ENCODE measurements at places on chromosomes 12 and 14.

DNA sequence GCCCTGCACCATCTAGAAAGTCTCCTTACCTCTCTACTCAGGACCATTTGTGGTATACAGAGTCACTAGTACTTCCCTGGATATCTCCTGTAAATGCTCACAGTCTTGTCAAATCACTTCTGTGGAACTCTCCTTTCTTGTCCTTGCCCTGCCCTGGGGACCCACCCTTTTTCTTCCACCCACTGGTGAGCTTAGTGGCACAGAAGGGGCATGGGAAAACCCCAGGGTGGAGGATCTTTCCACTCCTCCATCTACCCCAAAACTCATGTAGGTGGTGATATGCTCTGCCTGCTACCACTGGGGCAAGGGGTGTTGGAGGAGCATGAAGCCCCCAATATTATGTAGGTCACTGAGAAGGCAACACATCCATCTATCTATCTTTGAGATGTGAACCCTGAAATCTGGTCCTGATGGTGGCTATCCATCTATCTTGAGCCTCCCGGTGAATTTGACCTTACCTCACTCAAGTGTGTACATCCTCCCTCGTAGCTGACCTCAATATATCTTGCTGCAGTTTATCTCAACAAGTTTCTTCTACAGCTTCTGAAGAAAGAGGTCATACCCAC, 943 bp downstream of the TESPA1 start:
- no peak for DNase-seq

DNA sequence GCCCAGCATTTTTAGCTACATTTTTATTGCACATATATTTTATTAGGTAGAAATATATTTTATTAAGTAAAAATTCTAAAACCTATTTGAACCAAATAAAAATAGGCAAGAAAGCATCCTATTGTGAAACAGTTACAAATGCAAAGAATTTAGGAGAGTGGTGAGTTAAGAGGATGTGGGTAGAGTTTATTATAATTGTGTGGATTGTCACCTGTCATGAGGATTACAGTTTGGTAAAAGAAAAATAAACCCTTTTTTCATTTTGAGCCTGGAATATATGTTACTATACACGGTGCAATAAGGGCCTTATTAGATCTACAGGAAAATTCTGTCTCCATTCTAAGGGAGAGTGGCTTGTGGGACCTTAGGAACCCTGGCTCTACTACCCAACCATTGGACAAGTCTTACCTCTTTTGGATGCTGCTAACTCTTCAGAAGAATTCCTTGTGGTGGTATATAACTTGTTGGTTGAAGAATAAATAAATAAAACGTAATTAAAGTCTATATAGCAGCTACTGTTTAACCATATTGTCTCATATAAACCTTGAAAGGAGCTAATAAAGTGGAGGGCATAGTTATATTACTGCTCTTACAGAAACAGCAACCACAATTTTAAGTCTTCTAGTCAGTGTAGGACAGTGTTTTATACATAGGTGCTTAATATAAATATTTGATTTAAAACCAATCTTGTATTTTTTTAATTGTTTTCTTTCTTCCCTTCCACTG, 67.8 kb downstream of the FGD4 start:
- DNase-seq: no peak

GRCh38 chr14:92384461-92385133, 61.6 kb downstream of the SLC24A4 start:
- DNase-seq: no peak

GRCh38 chr14:105646175-105646574, 119.8 kb downstream of the TMEM121 start:
- no peak for DNase-seq

GRCh38 chr14:24887623-24888304, 162.2 kb downstream of the STXBP6 start:
- DNase-seq: no peak

- DNase-seq: no peak
These were observed 6.1 kb downstream of the C12orf76 start for GRCh38 chr12:110042264-110042663.

DNA sequence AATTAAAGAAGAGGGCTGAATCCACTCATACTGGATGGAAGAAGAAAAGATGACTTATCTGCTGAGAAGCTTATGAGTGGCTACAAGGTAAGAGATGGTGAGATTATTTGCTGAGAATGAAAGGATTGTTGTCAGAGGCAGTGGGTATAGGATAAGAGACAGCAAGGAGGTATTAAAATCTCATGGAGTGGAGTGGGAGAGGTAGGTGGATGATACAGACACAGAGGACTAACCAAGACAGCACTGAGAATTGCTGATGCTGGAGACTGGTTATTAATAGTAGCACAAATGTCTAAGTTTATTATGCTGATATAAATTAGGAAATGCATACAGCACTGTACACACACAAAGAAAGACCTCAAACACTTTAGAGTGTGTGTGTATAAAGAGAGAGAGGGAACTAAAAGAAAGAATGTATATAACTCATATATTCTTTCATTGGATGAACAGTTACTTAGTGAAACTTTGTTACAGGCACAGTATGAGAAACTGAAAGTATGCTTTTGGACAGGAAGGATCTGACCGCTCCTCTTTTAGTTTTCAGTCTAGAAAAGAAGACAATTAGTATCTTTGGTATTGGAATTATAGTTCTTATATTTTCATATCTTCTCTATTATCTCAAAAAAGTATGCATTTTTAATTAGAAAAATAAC, 543.1 kb downstream of the LRFN5 start:
- no peak for DNase-seq

DNA sequence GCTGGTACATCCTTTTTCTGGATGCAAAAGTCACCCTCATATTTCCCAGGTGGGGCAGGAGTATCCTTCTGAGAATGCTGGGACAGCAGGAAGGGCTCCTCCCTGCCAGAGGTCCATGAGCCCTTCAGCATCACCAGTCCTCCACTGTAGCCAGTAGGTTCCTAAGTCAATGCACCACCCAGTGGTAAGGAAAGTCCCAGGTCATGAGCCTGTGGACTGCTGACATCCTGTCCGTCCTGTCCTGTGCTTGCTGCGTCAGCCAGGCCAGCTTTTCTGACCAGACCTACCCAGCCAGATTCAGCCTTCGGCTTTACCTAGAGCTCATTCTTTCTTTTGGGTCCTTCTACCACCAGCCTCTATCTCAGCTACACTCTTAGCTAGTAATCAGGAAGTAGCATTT, 23.0 kb upstream of the ACTN1 start:
- no peak for DNase-seq

DNA sequence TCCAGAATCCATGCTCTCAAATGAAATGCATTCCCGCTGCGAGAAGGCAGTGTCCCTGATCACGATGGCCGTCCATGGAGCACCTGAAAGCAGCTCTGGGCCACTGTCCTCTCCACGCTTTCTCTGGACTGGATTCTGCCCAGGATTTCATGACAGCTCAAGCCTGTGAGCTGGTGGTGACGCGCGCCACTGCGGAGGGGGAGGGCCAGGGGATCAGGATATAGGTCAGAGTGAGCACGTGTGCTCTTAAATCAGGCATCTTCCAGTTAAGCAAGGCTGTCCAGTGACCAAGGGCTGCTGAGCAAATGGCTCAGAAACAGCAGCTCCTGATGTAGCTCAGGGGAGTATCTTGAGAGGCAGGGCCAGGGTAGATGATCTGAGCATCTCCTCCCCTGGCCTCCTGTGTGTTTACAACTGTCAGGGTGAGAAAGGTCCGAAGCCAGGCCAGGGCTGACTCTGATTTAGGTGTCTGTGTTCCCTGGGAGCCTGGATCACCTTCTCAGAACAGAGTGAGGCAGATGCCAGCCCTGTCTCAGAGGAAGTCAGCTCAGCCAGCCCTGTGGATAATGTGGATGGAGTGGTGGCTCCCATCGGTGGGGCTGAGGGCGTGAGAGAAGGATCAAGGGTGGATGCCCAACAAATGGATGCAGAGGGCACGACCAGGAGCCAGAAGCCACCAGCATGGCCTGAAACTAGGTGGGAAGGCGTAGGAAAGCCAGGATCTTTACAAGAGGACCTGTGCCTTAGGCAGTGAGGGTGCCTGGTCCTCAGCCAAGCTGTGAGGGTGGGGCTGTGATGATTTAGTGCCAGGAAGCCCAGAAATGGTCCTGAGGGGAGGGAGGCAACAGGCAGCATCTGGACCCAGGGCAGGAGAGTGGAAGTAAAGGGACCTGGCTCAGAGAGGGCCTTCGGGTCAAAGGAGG, 55.3 kb downstream of the ELK3 start:
- DNase-seq: no peak

- no peak for DNase-seq
These were observed 2.1 kb upstream of the HOXC8 start for GRCh38 chr12:54006559-54007220.

GRCh38 chr12:41018010-41018409, 170.1 kb upstream of the PDZRN4 start:
- no peak for DNase-seq

DNA sequence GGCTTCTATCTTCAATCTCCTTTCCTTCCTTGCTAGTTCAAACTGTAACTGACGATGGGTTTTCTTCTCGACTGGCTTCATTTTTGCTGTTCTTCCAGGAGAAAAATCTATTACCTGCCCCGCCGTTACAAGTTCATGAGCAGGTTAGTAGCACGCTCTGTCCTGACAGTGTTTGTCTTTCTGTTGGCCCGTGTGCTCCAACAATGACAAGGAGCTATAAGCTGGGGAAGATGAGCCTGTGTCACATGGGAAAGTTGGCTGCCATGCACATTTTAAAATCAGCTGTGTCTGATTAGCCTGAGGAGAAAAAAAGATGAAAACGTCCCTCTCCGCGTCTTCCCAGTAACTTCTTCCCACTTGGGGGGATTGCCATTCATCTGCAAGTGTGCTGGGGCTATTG, 180.2 kb downstream of the ANO4 start:
- DNase-seq: no peak

GRCh38 chr14:83624541-83624940, 1905.4 kb upstream of the FLRT2 start:
- peak; percentile 64 for DNase-seq

DNA sequence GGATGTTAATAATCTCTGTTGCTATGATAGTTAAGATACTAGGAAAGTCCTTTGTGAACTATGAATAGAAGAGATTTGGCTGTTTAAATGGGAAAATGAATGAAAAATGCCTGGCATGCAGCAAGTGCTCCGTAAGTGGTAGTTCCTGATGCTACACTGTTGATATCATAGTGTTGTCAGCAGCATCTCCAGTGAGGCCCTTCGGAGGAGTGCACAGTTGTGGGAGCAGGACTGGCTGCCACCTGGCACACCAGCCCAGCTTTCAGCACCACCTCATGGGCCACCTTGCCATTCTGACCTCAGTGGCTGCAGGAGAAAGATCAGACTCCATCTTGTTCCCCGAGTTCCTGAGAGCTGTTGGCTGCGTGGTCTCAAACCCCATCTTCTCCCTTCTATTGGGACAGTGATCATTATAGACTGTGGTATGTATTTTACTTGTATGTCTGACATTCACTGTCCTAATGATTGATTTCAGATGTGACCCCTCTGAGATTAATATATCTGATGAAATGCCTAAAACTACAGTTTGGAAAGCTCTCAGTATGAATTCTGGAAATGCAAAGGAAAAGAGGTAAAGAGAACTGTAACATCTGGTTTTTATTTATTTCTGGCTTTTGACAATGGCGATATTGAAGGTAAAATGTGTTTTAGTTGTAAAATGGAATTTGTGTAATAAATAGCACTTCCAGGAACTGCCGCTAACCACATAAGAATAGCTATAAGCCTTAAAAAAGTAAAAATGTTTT, 80.9 kb downstream of the SLC4A8 start:
- DNase-seq: no peak

- no peak for DNase-seq
These were observed 204.5 kb upstream of the G2E3 start for GRCh38 chr14:30354439-30354838.

GRCh38 chr12:101963697-101964096, 86.3 kb downstream of the DRAM1 start:
- DNase-seq: no peak

- DNase-seq: no peak
These were observed 1.5 kb upstream of the ZDHHC22 start for GRCh38 chr14:77143071-77143470.

- DNase-seq: peak; percentile 67
These were observed 18.9 kb downstream of the VSX2 start for GRCh38 chr14:74257941-74258763.

DNA sequence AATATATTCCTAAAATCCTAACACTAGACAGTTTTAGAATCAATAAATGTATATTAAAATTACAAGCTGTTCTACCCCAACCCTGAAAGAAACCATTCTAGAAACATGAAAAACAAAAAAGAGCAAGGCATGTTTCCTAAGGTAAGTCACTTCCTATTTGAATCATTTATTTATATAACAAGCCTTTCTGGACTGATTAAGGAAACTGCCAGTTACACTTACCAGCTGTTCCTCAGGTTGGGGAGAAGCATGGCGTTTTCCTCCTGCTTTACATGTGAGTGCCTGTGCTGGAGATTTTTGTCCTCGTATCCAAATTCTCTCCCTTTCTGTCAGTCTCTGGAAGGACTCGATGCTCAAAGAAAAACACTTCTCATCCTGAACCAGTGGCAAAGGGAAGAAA, 183.3 kb downstream of the EFCAB11 start:
- no peak for DNase-seq

DNA sequence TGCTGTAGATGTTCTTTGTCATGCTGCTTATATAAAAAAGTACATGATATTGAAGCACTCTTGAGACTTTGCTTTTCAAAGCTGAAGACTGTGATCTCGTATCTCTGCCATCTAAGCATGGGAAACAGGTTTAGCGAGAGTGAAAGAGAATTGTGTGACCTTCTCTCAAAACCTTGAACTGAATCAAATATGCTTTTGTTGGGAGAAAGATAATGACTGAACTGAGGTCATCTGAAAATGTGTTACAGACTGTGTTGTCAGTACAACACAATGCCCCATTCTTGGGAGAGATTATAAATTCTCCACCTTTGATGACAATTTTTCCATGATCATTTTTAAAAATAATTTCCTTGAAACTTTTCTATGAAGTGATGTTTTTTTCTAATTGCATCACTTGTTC, 272.1 kb upstream of the SEL1L start:
- DNase-seq: no peak

DNA sequence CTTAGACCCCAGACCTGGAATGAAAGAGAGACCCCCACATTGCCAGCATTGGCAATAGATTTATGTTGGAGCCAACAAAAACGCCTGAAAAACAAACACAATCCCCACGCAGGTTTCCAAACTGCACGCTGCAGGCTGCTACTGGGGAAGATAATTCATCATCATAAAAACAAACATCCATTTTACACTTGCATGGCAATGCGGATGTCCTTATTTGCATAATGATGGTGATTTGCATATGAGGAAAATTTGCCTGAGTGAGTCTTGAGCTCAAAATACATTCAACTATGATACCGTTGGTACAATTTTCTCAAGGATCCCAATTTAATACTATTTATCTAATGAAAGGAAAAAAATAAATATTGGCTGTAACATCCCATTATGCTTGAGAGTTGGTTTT, 33.6 kb upstream of the TMEM132D start:
- DNase-seq: no peak

GRCh38 chr14:65840118-65840751, 427.7 kb downstream of the FUT8 start:
- DNase-seq: no peak

Measured in NCI-H2171 treated with DMSO at 0.1 percent for 48 hours (cell line).